CD4-positive, alpha-beta memory T cell (primary cell): ENCODE measurements at places on chromosomes 1 and 21. TPM values are rescaled to one million over a fixed set of nuclear protein-coding genes. Genes with fewer than 3 reads are reported as not detected.
A peak's percentile ranks its signal among the peaks of the same experiment; 100 is the strongest.

DNA sequence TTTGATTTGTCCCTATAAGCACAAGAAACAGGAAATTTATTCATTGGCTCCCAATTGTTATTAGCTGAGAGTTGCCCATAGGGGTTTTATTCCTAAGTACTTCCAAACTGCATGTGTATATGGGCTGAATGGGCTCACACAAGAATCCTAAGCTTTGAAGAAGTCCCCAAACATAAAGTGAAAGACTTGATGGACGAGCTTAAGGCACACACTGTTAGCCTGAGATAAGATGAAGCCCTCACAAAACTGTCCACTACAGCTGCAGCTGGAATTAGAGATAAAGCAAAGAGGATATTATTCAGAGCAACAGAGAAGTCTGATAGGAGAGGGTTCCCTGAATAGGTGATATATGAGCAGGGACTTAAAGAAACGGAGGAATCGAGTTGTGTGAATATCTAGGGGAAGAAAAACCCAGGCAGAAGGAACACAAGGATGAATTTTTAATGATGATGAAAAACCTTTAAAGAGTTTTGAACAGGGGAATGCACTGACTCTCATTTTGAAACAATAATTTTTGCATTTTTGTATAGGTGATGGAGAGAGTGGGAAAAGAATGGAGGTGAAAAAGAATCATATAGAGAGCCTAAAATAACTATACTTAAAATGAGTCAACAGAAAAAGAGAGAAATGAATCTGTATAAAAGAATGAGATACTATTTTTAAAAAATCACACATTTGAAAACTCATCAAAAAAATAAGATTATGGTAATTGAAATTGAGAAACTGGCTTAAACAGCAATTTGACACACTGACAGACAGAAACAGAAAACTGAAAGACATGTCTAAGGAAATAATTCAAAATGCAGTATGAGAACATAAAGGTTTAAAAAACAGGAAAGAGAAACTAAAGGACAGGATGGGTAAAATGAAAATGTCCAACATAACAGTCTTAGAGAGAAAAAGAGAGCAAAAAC, 133.6 kb upstream of the POGK start:
- DNase-seq: no peak

- peak; percentile 75 for DNase-seq
These were observed 4.1 kb downstream of the AXDND1 start for GRCh38 chr1:179369751-179370341.

- DNase-seq: no peak
These were observed 10.8 kb upstream of the PALMD start for GRCh38 chr1:99634971-99635624.

DNA sequence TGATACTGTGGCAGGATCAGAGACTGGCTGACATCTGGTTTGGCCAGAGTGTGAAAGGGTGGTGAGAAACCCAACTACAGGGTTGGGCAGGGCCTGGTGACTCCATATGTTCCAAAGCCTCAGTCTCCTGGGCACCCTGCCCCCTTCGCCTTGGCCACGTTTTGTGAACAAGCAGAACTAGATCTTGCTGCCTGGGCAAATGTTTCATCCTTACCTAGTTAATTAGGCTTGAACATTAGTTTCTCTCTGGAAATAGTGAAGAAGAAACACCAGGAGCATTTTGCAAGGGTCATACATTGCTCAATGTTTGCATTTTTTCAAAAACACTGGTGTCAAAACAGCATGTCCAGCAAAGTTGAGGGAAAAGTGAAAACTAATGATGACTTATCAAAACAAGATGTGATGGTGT, 60.5 kb downstream of the MAP3K7CL start:
- no peak for DNase-seq

- no peak for DNase-seq
These were observed 211.1 kb downstream of the DUSP10 start for GRCh38 chr1:221530791-221531190.

GRCh38 chr1:178544531-178544930, 31.6 kb downstream of the TEX35 start:
- DNase-seq: no peak

- no peak for DNase-seq
These were observed 22.4 kb upstream of the ARHGAP29 start for GRCh38 chr1:94259635-94260289.

Gene TRNP1
- not detected for total RNA-seq

Gene C1QTNF12
- total RNA-seq: 3.3 TPM

Gene RGS18
- total RNA-seq: 1.6 TPM
